ENCODE measurements at places on chromosomes 7 and 10.

- DNase-seq = no peak
These were observed 65.1 kb downstream of the SLC37A3 start for GRCh38 chr7:140333223-140333622.

GRCh38 chr7:111045449-111045848, 45.5 kb upstream of the LRRN3 start:
- DNase-seq = no peak

- peak; percentile 38 for DNase-seq
These were observed 1.8 kb downstream of the GRK5 start for GRCh38 chr10:119209035-119209735.

DNA sequence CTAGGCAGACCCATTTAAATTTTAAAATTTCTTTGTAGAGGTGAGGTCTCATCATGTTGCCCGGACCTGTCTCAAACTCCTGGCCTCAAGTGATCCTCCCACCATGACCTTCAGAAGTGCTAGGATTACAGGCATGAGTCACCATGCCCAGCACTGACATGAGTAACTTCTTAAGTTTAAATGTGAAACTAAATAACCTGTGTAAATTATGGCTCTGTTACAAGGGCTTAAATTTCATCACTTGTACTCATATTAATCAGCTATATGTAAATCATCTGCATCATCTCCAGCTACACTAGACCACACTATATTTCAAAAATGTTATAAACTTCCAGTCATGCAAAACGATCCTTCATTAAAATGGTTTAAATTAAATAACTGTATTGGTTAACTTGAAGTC, 56.1 kb downstream of the ATAD1 start:
- peak; percentile 38 for DNase-seq

GRCh38 chr10:74419491-74419951, 268.5 kb downstream of the ADK start:
- no peak for DNase-seq

DNA sequence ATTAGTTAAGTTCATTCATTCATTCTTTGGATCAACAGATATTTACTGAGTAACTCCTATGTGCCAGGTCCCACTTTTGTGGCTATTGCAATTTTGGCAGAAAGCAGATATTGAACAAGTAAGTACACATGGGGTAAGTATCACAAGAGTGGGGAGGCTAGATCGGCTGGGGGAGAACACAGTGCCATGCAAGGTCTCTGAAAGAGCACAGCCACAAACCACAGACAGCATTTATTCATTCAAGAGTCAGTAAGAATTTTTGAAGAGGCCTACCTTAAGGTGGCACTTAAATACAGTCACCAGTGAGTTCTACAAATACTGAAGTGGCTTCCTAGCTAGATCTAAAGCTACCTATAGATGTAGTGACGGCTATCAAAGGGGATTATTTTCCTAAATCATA, 304.2 kb downstream of the RNLS start:
- DNase-seq = no peak
